ENCODE measurements at places on chromosomes 4 and X.

DNA sequence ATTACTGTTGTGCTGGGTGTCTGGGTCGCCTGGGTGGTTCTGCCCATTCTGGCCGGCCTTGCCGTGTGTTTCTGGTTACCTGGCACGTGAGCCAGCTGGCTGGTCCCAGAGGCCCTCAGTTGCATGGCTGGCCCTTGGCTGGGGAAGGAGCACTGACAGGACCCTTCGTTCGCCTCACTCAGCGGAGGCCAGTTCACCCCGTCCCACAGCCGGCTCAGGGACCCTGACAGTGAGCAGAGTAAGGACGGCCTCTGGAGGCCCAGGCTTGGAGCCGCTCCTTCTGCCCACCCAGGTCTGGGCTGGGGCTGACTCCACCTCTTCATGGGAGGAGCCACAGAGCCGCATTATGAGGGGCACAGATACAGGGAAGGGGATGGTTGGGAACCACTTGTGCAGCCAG, 20.3 kb upstream of the HGFAC start:
- no peak for DNase-seq

DNA sequence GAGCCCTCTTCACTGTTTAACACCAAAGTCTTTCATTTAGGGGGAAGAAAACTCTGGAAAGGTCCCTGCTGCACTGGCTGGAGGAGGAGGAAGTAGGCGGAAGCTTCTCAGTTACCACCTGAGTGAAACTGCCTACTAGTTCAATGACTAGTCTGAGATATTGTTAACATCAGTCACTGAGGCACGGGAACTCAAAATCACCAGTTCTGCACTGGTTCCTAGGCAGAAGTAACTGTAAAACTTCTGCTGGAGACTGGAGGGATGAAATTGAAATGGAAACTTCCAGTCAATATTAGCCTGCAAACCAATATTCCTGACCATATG, 178.3 kb downstream of the SNCA start:
- DNase-seq: no peak

DNA sequence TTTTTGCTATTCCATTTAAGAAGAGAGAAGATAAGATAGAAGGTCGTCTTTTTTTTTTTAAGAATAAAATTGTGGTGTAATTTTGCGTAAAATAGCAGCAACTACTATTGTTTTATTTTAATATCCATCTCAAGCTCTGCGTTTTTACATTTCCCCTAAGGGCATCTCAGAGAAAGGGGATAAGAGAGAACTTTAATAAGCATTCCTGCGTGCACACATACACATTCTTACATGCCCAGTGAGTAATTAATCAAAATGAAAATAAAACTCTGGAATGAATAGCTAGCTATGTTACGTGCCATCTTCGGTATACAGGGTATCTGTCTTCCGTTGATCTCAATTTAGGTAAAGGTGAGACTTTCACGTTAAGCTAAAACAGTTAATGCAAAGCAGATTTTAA, 200.3 kb upstream of the TENM3 start:
- no peak for DNase-seq

- DNase-seq: no peak
Observed at GRCh38 chr4:113109106-113109718, 59.8 kb downstream of the ANK2 start.

DNA sequence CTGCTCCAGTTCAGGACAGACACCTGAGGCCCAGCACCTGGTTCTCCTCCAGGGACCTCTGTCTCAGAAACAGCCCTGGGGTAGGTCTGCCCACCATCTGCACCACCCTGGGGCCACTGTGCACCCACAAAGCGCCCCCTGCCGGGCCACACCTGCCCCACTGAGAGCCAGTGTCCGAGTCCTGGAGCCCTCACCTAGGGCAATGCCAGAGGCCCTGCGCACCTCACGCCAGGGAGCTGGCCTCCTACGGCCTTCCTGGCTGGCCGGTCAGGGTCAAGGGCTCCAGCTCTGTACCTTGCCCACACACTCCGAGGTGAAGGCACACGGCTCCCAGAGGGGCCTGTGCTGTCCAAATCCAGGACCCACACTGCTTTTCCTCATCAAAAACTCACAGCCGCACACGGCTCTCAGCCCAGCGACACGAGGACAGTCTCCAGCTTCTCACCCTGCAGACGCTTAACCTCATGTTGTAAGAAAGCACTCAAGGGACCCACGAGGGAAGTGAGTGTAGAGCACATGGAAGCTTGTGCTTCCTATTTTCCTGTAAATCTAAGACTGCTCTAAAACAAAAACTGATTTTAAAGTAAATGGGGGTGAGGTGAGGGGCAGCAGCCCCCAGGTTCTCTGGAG, 5.4 kb downstream of the CTBP1 start:
- DNase-seq: no peak

- no peak for DNase-seq
Observed at GRCh38 chrX:101057093-101057714, 5.3 kb upstream of the TRMT2B start.

GRCh38 chrX:152926923-152927322, 29.1 kb downstream of the ZNF185 start:
- DNase-seq: no peak

- peak; percentile 88 for DNase-seq
Observed at GRCh38 chrX:108312957-108313356, 125.3 kb downstream of the COL4A6 start.

- DNase-seq: no peak
Observed at GRCh38 chrX:81229229-81229628, 27.3 kb downstream of the SH3BGRL start.

DNA sequence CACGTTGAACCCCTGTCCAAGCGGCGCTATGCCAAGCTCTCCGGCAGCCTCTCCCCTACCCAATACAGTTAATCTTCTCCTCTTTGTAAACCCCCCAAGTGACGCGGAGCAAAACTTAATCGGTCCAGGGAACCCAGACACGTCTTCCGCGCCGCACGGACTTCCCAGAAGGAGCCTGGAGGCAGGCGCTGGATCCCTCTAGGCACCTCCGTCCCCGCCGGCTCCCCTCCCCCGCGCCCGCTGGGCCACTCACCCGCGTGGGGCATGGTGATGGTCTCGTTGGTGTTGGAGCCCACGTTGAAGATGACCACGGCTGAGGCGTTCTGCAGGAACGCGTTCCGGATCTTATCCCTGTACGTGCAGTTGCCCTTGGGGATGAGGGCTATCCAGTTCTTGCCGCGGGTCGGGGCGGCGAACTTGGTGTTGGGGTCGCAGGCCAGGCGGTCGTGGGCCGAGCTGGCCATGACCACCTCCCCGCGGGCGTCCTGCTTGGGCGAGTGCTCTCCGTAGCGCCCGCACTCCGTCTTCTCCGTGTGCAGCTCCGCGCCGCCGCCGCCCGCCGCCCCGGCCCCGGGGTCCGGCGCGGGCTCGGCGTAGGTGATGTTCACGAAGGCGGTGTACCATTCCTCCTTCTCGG, 1.1 kb downstream of the RNF150 start:
- DNase-seq: peak; percentile 36

DNA sequence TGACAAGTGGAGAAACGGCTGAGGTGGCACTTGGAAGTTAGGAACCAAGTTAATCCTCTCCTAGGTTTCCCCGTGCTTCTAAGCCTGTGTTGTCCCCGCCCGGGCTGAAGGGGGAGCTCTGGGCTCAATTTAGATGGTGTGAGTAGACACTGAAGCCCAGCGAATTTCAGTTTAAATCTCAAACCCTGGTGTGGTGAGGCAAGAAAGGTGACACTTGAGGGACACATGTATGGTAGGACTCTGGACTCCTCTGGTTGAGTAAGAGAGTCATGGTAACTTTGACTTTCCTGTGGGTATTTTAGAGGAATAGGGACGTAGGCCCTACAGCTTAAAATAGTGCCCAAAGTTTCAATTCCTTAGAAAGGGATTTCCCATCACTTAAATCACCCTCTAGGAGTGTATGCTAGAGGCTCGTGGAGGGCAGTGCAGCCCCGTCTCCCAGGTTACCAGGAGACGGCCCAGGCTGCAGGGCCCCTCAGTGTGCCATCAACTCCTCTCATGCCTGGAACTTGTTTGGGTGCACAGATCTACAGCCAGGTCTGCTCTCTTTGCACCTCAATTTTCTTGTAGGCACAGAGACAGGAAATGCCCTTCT, 24.0 kb downstream of the HAND2 start:
- peak; percentile 34 for DNase-seq

DNA sequence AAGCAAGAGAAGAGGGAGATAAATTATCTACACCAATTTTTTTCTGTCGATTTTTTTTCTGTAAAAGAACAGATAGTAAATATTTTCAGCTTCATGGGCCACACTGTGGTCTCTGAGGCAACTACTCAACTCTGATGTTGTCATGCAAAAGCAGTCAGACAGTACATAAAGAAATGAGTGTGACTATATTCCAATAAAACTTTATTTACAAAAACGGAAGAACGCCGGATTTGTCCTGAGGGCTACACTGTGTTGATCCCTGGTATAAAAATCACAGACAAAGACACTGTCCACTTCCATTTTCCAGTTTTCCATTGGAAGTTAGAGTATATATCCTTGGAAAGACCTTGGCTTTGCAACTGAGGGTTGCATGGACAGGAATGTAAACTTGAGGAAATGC, 18.0 kb downstream of the GPR143 start:
- DNase-seq: no peak

DNA sequence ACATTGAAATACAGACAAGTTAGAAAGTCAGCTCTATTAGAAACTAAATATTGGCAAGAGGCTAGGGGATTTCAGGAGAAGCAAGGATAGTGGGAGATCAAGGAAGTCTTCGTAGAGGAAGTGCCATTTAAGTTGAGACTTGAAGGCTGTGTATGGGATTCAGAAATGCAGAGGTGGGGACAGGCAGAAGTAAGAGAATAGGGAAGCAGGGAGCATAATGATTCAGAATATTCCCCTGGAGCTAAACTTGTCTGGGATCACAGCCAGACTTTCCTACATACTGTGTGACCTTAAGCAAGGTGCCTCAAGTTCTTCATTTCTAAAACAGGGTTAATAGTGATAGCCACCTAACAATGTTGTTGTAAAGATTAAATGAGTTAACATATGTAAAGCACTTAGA, 108.8 kb downstream of the DDIT4L start:
- no peak for DNase-seq

DNA sequence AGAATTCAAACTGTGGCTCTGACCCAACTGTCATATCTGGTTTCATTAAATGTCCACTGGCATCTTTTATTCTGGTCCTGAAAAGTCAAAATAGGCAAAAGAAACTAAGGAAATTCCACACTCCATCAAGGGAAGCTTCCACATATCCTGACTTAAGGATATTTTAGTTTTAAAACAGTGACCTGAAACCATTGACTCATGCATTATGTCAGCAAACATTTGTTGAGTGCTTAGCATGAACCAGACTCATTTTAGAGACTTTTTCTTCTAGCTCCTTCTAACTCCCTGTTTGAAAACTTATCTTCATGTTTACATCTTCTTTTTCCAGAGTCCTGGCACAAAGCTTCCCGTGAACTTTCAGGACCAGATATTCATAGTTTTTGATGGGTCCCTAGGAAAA, 6.9 kb upstream of the CXCL1 start:
- DNase-seq: no peak

DNA sequence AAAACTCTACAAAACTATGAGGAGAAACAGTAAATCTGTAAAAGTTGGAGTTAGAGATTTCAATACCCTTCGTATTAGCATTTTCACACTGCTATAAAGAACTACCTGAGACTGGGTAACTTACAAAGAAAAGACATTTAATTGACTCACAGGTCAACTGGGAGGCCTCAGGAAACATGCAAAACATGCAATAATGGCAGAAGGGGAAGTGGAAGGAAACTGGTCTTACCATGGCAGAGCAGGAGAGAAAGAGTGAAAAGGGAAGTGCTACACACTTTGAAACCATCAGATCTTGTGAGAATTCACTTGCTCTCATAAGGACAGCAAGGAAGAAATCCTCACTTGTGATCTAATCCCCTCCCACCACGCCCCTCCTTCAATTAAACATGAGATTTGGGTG, 949.9 kb downstream of the TECRL start:
- DNase-seq: no peak

- no peak for DNase-seq
Observed at GRCh38 chr4:141329174-141329569, 108.5 kb downstream of the ZNF330 start.

DNA sequence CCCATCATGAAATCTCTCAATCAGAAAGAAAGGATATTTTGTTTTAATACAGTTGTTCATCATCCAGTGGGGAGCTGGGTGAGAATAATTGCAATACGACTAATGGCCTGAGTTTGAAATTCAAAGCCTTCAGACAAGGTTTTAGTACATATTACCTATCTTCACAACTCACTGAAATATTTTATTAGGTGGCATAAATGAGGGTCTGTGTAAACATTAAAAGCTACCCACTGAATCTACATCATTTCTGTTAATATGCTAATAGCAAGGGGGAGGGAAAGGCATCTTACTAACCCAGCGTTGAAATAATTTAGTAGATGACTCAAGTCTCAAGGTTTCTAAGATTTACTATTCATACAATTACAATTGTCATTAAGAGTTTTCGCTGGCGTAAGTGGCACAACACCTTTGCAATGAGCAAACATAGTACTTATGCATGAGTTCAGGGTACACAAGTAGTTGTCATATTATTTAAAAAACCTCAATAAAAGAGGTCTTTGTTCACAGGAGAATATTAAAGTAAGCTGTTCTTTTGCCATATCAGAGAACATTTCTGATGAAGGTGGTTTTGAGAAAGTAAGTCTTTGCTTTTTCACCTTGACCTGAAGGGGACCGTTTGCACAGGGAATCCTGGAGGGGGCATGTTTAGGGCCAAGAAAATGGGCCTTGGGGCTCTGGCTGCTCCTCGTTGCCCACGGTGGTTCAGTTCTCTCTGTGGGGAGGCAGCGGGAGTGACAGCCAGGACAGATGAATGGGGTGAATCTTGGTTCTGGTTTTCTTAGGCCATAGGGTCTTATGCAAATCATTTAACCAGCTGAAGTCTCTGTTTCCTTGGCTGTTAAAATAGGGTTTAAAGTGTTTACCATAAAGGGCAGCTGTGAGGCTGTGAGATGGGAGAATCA, 4.5 kb upstream of the RHOH start:
- DNase-seq: peak; percentile 40

GRCh38 chr4:174012886-174013259, 270.6 kb downstream of the FBXO8 start:
- DNase-seq: no peak

DNA sequence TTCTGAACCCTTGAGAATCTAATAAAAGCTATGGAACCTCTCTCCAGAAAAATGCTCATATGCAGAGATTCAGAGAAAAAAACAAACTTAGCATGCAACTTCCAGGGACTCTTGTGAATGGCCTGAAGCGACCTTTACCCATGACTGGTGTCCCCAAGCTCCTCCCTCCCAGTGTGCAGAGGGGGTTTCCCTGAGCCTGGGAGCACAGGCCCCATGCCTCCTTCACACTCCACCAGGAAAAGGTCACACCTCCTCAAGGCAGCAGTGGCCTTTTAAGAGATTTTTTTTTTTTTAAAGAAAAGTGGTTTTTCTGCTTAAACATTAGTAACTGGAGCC, 13.3 kb upstream of the UBA6 start:
- DNase-seq: no peak

GRCh38 chr4:90183254-90183653, 56.1 kb downstream of the CCSER1 start:
- DNase-seq: no peak

GRCh38 chrX:124358800-124359383, 12.5 kb downstream of the SH2D1A start:
- DNase-seq: no peak

DNA sequence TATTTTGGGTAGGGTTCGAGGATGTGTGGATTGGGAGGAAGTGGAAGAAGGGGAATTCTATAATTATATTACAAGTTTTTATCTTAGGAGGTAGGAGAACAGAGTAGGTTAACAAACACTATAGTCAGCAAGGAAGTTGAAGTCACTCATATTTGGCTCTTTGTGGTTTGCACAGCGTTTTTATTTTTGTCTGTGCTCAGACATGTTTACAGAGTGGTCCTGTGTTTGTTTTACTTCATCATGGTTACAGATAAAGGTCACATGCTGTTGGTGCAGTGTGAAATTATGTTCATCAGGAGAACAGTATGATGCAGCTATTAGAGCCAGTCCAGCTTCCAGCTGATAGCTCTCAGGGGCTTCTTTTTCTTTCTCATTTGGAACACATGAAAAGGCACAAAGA, 299.9 kb upstream of the SFRP2 start:
- no peak for DNase-seq
